ENCODE measurements at places on chromosomes 16 and 17. TPM values are rescaled to one million over a fixed set of nuclear protein-coding genes. Genes with fewer than 3 reads are reported as not detected.

DNA sequence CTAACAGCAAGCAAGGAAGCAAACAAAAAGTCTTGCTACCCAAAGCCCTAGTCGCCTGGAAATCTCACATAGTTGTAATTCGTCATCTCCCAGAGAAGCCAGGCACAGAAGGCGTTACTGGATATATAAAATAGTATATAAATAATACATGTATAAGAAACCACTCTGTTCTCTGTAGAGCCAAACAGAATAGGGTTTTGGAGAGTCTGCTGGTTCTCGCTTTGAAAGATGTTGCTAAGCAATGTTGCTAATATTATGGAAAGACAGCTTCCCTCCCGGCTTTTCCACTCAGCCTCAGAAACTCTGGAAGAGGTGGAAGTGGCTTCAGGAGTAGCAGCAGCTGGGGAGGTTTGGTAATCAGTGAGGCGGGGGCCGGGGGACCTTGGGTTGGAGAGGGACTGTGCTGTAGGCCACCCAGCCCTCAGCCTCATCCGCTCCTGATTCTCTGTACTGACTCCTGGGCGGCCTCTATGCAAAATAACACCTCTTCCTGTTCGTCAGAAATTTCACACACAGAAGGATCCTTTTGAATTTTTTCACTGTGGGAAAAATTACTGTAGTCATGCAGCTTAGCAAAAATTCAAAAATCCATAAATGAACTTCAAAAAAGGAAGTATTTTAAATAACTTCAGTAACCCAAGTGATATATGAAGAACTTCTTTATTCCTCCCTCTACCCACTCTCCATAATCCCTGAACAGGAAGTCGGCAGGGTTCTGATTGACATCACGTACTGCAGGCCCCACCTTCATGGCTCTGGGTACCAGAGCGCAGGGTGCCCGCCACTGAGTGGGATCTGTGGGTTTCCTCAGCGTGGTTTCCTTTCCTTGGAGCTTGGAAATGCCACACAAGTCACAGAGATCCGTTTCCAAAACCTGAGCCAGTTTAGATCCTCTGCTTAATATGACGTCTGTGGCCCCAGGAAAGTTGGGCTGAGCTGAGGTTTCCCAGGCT lies 51.4 kb downstream of the RAP1GAP2 start:
- no peak overlapping the region for H3K4me3 ChIP-seq
- H3K27ac ChIP-seq = no peak overlapping the region
- peaks cover 18% of the 10 kb centered on the region for H3K4me1 ChIP-seq
- H3K36me3 ChIP-seq = no peaks in the 10 kb centered on the region

PLK1 gene
- polyA plus RNA-seq = 68.7 TPM

GRCh38 chr16:81863630-81864352 lies 84.7 kb downstream of the PLCG2 start:
- H3K27me3 ChIP-seq = peaks cover 14% of the 10 kb centered on the region
- no peaks in the 10 kb centered on the region for H3K4me1 ChIP-seq
- no peak overlapping the region for H3K27ac ChIP-seq

GRCh38 chr17:15260376-15261257 lies 4.5 kb downstream of the PMP22 start:
- H3K27me3 ChIP-seq = no peaks in the 10 kb centered on the region
- H3K4me3 ChIP-seq = peak overlapping the region; percentile 92
- H3K4me1 ChIP-seq = no peaks in the 10 kb centered on the region
- H3K27ac ChIP-seq = peak overlapping the region; percentile 78
- H3K36me3 ChIP-seq = peaks cover 10% of the 10 kb centered on the region

EFCAB5 gene
- polyA plus RNA-seq = not detected
